ENCODE measurements at places on chromosomes 12 and 14.

DNA sequence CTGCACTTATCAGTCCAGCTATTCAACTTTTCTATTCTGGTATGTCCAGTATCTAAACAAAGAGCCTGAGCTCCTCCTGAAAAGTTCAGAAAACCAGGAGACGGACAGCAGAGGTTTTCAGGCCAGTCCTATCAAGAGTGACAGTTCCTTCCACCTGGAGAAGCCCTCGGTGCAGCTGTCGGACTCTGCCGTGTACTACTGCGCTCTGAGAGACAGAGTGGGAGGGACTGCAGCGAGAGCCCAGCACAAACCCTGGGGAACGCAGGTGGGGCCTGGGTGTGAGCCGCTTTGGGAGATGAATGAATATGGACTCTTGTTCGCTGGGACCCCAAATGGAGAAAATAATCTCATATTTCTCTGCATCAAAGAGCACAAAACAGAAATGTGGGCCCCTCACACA is 329.8 kb upstream of the OR4E1 start:
- DNase-seq, result no peak

DNA sequence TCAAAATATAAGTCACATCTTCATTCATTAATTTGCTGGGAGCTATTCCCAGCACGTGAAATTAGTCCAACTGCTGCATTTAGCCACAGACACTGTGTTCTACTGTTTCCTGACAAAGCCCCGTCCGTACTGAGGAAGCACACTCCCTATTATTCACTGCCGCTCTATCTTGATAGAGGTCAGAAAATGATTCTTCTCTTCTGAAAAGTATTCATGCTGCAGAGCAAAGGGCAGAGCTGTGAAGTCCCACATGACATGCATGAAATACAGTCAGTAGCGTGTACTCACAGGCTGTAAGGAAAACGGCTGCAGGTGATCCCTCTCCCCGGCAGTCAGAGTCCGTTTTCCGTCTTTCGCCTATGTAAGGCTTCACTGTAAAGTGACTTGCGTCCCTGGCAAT is 302.5 kb upstream of the FKBP4 start:
- no peak for DNase-seq

DNA sequence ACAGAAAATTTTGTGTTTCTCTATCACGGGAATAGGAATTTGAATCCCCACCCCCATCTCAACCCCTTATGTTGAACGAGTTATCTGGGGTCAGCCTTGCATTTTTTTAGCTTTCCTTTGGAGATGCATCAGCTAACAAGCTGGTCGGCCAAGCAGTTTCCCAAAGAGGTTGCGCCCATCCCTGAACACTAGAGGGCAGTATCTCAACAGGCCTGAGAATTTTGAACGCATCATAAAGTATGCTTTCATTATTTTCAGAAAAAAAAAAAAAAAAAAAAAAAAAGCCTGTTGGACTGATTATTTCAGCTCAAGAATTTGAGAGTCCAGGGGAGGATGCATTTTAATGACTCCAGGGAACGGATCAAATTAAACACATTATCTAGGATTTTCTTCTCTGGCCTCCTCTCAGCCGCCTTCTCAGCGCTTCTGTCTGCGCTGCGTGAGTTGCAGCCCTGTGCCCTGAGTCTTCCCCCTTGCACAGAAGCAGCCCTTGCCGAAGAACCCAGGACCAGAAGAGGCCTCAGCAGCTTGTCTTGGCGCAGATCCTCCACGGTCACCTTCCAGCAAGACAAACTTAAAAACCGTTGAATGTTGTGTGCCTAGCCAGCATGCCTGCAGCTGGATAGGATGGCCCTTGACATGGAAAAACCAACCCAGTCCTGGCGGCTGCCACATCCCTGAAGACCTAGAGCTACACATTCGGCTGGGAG is 76.6 kb upstream of the GZMB start:
- peak; percentile 79 for DNase-seq

- DNase-seq, result no peak
These were observed 167.1 kb downstream of the TBX5 start for GRCh38 chr12:114238808-114239207.

DNA sequence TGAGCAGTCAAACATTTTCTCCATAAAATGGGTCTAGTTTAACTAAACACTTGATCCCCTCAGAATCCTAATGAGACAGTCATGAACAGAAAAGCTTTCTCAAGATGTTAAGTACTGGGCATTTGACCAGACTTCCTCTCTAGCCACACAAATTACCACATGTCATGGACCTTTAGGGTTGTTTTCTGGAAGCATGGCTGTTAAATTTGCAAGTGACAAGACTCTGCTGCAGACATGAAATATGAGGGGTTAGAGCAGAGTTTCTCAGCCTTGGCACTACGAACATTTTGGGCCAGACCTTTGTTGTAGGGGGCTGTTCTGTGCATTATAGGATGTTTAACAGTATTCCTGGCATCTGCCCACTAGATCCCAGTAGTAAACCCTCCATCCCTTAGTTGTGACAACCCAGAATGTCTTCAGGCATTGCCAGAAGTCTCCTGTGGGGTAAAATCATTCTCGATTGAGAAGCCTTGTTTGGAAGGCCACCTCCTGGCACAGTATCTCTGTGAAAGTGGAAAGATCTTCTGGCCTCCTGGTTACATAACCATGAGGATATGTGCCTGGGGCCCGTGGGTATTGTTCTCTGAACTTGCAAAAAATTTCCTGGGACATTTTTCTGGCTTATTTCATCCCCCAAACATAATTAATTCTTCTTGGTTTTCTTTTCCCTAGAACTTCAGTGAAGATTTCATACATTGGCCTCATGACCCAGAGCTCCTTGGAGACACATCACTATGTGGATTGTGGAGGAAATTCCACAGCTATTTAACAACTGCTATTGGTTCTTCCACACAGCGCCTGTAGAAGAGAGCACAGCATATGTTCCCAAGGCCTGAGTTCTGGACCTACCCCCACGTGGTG is 4.3 kb downstream of the TMEM106C start:
- no peak for DNase-seq

DNA sequence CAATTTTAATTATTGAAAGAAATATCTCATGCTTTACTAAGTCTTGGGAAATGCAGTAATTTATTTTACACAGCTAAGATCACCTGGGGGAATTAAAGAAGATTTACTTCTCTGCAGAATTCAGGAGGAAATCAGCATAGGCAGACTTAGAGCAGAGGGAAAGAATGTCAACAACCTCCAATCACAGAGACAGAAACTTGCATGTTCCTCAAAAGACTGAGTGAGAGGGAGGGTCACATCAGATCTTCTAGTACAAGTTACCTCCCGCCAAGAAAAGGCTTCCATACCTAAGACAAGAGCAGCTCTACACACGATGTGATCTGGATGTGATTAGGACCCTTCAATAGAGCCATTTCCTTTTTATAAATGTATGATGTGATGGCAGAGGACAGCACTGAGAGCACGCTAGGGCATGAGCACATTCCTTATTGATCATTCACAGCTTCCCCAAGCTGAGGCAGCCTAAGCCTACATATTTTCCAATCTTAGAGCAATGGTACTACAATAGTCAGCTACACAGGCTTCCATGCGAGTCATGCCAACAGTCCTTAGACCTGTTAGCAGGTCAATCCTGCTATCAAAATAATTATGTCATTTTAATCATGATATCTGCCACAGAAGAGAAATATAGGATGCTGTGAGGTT is 403.3 kb downstream of the ETNK1 start:
- DNase-seq, result no peak

DNA sequence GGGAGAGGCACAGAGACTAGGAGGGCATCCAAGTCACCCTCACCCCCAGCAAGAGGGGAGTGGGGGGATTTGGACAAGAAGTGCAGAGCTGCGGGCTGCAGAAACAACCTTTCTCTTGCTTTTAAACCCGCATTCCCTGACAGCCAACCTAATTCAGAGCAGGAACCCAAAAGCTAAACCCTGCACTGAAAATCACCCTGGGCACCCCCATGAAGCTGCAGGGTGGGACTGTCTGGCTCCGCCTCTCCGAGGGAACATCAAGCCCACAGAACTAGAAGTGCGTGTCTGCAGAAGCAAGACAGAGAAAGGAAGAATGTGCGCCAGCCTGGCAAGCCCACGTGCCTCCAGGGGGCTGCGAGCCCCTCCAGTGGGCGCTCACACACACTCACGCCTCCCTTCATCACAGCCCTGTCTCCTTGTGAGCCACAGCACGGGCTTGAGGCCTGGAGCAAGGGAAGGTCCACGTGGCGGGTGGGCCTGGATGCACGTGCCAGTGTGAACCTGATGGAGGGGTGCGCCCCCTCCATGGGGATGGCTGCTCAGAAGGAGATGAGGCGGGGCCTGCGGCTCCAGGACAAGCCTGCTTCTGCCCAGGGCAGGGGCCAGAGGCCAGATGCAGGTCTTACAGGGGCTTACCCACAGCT is 27.8 kb upstream of the PNMA1 start:
- no peak for DNase-seq

DNA sequence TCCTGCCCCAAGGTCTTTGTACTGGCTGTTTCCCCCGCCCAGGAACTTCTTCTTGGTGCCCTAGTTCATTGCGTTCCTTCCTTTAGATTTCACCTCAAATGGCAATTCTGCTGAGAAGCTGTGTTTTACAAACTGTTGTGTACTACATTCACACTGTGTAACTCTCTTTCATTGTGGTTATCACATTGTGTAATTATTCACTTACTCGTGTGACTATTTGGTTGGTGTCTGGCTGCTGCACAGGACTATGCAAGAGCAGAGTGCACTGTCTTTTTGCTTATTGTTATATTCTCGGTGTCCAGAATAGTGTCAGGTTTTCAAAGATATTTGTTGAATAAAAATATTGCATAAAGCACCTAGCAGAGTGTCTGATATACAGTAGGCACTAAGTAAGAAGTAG is 177.2 kb upstream of the PRICKLE1 start:
- DNase-seq, result no peak

DNA sequence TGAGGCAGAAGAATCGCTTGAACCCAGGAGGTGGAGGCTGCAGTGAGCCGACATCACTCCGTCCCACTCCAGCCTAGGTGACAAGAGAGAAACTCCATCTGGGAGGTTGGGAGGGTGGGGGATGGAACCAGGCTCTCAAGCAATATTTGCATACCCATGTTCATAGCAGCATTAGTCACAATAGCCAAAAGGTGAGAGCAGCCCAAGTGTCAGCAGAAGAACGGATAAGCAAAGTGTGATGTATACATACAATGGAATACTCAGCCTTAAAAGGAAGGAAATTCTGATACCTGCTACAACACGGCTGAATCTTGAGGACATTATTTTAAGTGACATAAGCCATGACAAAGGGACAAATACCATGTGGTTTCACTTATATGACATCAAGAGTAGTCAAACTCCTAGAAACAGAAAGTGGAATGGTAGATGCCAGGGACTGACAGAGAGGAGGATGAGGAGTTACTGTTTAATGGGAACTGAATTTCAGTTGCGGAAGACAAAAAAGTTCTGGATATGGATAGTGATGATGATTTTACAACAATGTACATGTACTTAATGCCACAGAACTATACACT is 11.6 kb downstream of the DAD1 start:
- no peak for DNase-seq

- DNase-seq, result no peak
These were observed 1002.3 kb downstream of the FLRT2 start for GRCh38 chr14:86532219-86532618.

GRCh38 chr12:89040146-89040964 is 311.9 kb downstream of the DUSP6 start:
- no peak for DNase-seq

DNA sequence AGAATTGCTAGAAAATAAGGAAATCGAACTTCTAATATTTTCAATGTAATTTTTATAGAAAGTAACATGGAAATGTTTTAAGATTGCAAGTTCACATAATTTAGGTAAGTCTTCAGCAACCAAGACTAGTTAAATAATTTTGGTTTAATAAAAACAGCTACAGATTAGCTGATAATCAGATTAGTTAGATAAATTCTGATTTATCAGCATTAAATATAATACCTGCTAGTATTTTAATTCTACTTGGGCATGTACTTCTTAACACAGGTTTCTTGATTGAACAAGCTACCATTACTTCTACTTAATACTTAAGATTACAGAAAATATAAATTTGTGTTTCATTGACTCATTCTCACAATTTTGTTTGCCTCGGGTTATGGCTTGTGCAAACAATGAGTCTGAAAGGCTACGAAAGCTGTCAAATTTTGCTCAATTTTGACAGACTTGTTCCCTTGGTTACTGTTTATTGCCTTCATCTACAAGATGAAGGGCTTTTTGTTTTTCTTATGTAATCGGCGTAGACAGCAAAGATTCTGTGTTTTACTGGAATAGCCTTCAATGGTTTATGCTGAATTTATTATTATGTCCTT is 116.1 kb upstream of the NUDT4 start:
- DNase-seq, result no peak

GRCh38 chr12:19002216-19002615 is 127.3 kb upstream of the PLEKHA5 start:
- DNase-seq, result no peak

DNA sequence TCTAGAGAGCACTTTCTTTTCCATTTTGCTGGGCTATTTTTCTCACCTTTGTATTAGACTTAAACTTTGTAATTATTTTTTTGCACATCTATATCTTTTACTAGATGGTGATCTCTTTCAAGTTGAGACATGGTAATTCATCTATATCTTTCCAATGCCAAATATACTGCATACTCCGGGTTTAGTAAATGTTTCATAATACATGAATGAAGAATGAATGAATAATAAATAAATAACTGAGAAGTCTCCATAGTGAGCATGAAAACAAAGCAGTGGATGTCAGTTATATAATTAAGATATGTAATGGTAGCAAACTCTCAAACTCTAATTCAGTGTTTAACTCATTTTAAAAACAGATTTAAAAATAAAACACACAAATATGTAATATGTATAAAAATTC is 342.5 kb upstream of the KITLG start:
- DNase-seq, result no peak

DNA sequence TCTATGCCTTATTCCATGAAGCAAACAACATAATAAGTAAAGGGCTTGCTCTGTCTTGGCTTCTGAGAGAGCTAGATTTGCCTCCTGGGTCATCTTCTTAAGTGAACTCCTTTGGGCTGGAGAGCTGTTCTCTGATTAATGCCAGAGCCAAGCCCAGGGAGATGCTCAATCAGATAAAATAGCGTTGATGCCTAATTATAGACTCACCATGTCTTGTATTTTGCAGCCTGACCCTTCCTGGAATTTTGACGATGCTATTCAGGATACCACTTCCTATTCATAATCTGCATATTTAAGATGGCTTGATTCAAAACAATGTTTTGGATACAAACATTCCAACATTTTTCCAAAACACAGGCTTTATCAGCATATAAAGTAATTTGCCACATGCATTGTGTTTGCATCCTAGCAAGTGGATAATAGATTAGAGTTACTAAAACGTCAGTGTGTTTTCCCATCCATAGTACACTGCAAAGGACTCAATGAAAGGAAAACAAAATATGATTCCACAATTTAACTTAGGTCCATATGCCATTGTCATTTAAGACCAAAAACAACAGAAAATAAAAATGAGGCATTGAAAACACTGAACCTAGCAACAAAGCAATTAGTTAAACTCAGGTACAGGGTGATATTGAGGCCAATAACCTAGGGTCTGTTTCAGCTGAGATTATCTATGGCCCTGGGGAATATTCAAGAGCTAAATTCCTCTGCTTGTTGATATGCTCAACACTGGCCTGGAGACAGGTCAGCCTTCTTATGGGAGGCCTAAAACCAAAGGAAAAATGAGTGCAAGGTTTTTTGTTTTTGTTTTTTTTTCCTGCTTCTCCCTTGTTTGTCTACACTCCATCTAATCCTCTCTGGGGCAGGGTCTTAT is 184.2 kb upstream of the FOXN3 start:
- no peak for DNase-seq

GRCh38 chr12:57430112-57430930 is 522 bp downstream of the R3HDM2 start:
- no peak for DNase-seq
